GDM1 (cell line): ENCODE measurements at places on chromosomes 11 and 22.
A peak's percentile ranks its signal among the peaks of the same experiment; 100 is the strongest.

DNA sequence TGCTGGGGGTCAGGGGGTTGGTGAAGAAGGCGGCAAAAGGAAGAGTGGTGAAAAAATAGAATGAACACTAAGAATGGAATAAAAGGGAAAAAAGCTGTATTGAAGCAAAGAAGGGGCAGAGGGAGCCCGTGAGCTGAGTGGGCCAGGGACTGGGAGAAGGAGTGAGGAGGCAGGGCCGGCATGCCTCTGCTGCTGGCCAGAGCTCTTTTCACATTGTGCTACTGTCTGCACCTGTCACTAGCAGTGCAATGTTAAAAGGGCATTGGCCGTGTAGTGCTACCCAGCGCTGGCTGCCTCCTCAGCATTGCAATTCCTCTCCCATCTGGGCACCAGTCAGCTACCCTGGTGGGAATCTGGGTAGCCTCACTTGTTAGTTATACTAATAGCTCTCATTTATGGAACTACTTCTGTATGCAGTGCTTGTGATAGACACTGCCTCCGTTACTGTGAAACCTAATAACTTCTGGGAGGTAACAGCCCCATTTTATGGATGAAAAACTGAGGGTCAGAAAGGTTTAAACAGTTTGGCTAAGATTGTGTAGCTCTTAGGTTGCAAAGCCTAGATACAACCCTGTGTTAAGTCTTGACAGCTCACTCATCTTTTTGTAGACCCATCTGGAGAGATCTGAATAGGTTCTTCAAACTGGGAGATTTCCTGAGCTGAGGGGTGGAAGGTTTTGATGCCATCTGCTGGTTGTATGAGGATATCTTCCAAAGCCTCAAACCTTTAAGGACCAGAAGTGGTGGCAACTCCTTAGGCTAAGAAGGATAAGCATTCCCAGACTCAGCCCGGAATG is 8.5 kb downstream of the YPEL4 start:
- DNase-seq: peak; percentile 63

- DNase-seq: no peak
Measured at GRCh38 chr11:126390272-126390867, 34.9 kb downstream of the ST3GAL4 start.

GRCh38 chr11:33881651-33882503 is 10.0 kb downstream of the LMO2 start:
- DNase-seq: no peak

DNA sequence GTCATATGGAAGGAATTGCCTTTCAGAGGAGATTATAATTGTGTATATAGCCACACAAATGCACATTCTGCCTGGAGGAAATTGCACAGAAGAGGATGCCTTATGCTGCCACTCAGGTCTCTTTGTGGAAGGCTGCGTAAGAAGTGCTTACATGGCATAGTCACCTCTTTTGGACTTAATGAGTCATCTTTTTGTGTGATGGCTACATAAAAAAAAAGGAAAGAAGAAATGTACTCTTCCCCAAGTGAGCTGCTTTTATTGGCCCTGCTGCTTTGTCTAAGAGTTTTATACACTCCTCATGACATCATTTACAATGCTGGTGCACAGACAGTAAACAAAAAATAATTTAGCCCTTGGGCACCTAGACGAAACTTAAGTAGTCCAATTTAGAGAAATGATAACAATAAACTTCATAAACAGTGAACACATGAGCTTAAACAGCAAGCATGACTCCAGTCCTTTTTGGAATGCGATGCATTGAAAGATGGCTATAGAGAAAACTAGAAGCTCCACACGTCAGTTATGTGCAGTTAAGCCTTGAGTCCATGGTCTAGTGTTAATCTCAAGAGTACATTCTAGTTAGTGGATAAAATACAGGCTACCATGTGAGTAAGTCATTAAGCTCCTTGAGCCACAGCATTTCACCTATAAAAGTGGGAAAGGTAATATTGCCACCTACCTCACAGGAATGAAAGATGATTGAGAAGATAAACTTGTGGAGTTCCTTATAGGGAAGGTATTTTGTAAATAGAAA is 12.0 kb downstream of the CSTPP1 start:
- no peak for DNase-seq

GRCh38 chr11:837990-838307 is 4.4 kb downstream of the POLR2L start:
- no peak for DNase-seq

- DNase-seq: peak; percentile 93
Measured at GRCh38 chr22:44664149-44664548, 37.9 kb upstream of the PRR5 start.

DNA sequence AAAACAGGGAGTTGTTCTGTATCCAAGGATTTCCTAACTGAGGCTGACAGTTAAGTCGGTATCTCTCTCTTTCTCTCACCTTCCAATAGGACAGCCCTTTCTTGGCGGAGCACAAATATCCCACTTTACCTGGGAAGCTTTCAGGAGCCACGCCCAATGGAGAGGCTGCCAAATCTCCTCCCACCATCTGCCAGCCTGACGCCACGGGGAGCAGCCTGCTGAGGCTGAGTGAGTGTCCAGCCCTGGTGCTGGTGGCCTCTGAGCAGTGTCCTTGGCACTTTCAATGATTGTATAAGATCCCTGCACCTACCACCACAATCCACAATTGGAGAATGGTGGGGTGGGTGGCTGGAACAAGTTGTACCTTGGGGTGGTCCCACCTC is 33.7 kb downstream of the CYB5R2 start:
- no peak for DNase-seq

- DNase-seq: no peak
Measured at GRCh38 chr11:129023968-129024676, 81.5 kb upstream of the TP53AIP1 start.

GRCh38 chr11:15707971-15708370 is 593.2 kb downstream of the INSC start:
- no peak for DNase-seq

DNA sequence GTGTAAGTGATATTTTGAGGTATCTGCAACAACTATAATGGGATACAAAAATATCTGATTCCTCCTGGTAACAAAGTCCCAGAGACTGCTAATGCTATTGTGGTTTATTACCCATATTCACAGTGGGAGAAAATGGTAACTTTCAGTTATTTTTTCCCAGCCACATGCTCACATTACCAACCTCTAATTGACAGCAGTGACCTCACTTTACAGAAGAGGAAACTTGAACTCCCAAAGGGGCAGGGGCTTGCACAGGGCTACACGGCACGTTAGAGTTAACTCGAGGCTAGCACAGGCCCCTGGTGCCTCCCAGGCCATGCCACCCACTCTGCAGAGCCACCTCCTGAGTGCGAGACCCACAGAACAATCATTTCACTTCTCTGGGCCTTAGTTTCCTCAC is 132.4 kb downstream of the TENM4 start:
- DNase-seq: no peak

GRCh38 chr22:23708270-23708669 is 17.5 kb downstream of the RGL4 start:
- no peak for DNase-seq
